Sciatic nerve (tissue), 2 donors: ENCODE measurements at places on chromosomes 13 and 19. TPM values are rescaled to one million over a fixed set of nuclear protein-coding genes. Genes with fewer than 3 reads are reported as not detected.

DNA sequence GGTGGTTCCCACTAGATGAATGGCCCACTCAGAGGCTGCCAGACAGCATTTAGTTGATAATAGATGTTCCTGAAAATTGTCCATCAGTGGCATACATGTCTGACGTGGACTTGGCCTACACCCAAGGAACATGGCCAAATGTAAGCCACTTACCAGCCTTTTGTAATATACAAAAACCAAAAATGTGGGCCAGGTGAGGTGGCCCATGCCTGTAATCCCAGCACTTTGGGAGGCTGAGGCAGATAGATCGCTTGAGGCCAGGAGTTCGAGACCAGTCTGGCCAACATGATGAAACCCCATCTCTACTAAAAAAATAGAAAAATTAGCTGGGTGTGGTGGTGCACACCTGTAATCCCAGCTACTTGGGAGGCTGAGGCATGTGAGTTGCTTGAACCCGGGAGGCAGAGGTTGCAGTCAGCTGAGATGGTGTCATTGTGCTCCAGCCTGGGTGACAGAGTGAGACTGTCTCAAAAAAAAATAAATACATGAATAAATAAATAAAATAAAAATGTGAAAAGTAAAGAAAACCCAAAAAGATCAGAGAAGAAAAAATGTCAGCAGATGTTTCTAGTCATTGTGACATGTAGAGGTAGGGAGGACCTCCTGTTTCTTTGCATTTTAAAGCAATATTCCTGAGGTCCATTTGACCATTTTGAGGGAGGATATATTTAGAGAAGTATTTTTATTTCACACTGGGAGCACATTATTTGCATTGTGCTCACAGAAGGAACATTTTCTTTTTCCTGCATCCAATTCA is 7.1 kb upstream of the WTIP start:
- DNase-seq: no peak

GRCh38 chr13:112097770-112098169 is 30.8 kb downstream of the SOX1 start:
- DNase-seq: no peak

GRCh38 chr19:15251749-15252397 is 19.6 kb upstream of the EPHX3 start:
- DNase-seq: peak; percentile 87

GRCh38 chr13:45565331-45565730 is 50.2 kb downstream of the ERICH6B start:
- no peak for DNase-seq

Gene KLF1
- 1.1 TPM for total RNA-seq

Gene ZNF559
- 45.6 TPM for total RNA-seq

Gene LILRA6
- 11.4 TPM for total RNA-seq

DNA sequence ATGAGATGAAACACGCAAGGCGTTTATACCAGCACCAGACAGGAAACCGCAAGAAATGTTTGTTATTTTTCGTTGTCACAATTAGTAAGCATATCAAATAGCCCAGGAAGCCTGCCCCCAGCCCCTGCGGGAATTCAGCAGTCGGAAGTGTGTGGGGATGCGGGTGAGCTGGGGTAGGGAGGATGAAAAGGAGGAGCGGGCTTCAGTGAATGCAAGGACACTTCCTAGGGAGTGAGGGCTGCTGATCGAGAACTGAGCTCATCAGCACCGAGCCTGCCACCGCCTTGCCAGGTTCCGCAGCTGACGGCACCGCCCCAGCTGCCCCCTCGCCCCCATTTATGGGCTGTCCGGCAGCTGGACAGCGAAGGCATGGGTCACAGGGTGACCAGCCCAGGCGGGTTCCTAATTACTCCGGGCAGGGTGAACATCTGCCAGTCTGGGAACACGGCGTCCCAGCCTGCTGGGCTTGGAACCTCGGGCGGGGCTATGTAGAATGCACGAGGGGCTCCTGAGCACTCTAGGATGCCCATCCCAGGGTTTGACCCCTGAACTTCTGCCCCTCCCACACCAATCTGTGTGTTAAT is 1.6 kb upstream of the BEST2 start:
- no peak for DNase-seq

DNA sequence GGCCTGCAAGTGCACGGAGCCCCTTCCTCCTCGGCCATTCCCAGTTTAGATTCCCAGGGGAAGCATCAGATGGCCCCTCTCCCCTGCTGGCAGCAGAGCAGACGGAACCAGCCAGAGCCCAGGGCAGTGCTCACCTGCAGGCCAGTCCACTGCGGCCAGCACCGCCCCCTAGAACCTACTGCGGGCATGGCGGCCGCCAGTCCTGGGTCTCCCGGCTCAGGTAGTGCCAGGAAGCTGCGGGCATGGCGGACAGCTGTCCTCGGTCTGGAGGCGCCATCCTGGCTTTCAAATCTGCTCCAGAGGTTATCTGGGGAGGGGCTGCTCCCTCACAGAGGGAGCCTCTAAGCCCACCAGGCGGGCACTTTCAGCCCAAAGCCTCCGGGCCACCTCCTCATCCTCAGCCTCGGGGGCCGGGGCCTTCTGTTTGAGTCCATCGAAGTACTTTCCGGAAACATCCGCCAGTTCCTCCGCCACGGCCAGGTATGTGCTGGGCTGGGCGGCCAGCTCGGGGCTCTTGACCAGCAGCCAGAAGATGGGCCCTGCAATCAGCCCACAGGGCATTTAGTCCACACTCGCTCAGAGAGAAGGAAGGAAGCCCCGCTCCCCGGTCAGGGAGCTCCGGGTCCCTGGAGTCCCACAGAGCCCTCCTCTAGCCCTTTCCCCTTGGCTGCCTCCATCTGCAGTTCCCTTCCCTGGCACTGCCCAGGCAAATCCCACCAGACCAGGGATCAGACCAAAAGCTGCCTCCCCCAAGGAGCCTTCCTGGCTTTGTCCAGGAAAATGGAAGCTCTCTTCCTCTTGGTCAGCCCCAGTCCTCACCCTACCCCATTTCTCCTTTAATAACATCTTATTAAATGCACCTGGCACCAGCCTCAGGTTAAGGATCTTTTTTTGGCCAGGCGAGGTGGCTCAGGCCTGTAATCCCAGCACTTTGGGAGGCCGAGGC is 7.0 kb upstream of the GP6 start:
- no peak for DNase-seq

DNA sequence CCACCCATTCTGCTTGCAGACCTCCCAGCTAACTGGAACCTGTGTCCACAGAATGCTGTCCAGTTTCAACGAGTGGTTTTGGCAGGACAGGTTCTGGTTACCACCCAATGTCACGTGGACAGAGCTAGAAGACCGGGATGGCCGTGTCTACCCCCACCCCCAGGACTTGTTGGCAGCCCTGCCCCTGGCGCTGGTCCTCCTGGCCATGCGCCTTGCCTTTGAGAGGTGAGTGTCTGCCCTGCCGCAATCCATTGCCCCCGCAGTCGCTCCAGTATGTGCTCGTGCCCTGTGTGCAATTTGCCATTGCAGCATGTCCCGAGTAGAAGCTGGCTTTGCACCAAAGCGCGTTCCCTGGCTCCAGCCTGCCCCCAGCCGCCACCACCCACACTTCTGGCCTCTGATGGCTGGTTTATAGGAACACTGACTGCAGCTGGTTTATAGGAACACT is 41.9 kb downstream of the CERS4 start:
- DNase-seq: peak; percentile 82

DNA sequence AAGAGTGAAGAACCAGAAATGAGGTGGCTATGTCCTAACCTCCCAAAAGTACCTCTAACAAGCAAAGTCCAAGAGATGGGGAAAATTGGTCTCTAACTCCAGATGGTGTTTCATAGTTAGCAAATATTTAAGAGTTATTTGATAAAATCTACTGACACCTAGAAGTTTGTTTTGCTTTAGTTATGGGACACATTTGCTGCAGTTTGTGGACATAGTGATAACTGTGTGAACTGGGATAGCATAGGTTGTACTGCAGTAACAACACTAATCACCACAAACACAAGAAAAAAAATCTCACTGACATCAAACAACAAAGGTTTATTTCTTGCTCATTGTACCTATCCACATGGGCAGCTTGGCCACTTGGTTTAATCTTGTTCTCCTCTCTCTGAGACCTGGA is 965.0 kb upstream of the SPRY2 start:
- DNase-seq: no peak

DNA sequence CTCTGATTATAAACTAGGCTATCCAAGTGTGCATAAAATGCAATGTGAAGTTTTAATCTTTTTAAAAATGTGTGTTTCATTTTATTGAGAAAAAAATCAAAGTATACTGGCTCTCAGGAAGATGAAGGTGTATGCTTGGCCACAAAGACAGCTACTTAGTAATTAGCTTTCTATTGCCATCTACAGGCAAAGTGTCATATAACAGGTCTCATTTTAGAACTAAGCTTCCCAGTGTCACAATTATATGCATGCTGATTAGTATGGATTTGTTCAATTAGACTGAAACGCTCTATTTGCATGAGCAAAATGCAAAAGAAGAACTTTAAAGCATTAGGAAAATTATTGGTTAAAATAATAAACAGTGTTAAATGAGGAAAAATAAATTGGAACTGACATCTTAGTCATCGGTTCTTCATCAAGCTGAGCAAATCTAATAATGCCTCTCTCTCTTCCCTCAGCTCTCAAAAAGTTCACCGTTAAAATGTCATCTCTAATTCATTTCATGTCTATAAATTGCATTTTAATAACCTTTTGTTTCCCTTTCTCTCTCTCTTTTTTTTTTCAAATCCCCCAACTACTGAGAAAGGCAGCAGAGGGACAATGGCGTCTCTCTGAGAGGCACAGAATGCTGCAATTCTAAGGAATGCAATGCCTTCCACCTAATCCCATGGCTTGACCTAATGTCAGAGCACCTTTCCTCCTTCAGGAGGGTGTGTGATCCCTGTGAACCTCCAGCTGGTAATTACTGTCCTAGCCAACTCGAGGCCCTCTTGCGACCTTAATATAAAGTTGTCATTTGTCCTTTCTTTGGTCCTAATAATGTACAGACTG is 313.1 kb upstream of the MAB21L1 start:
- DNase-seq: no peak

DNA sequence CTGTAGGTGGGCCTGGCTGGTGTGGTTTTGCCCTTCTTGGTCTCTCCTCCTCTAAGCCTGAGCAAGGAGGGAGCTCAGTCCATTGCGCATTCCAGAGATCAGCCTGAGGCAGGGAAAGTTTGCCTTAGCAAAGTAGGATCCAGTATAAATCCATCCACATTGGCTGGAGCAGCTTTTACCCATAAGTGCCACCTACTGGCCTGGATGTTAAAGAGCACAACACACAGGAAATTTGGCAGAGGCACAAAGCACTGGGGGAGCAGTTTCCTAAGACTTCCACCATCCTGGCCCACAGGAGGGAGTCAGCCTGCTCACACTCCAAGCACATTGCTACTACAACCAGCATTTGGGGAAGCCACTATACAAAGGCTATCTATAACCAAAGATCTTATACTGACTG is 1124.2 kb downstream of the SLITRK1 start:
- DNase-seq: no peak

Gene SHC2
- total RNA-seq: 31.6 TPM

DNA sequence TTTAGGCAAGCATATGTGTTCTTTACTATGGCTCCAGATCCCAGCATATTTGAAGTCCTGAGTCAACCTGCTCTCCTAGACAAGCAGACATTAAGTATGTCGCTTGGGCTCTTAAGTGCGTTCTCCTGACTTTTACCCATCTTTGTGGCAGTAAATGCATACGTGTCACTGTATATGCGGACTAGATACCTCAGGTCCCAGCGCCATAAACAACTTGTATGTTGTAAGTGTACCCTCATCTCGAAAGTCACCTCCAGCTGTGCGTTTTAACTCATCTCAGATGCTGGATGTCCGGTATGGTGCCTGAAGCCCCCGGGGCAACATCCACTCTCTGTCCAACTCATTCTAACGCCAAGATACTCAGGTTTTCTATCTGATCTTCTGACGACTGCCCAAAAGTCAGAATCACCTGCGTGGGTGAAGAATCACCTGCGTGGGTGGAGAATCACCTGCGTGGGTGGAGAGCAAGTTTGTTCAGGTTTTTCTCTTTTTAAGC is 1.7 kb downstream of the PTOV1 start:
- no peak for DNase-seq

Gene SMG9
- total RNA-seq: 41.1 TPM
